CD14-positive monocyte (primary cell): ENCODE measurements at places on chromosomes 4 and X. TPM values are rescaled to one million over a fixed set of nuclear protein-coding genes. Genes with fewer than 3 reads are reported as not detected.

BANK1 gene
- polyA plus RNA-seq: 1.2 and 2.9 TPM in 2 replicates

RPS6KA6 gene
- not detected in 2 replicates for polyA plus RNA-seq

BMPR1B gene
- polyA plus RNA-seq: not detected in 2 replicates

SMIM10 gene
- 0.14 and 0.15 TPM in 2 replicates for polyA plus RNA-seq

MAGEC2 gene
- not detected in 2 replicates for polyA plus RNA-seq

NALF2 gene
- not detected in 2 replicates for polyA plus RNA-seq

ASB12 gene
- not detected for polyA plus RNA-seq

COL25A1 gene
- not detected for polyA plus RNA-seq

FRAS1 gene
- polyA plus RNA-seq: not detected

ARHGAP24 gene
- 12.5 TPM for polyA plus RNA-seq

FOXO4 gene
- polyA plus RNA-seq: 1.4 TPM

FREM3 gene
- not detected for polyA plus RNA-seq

PRDM5 gene
- 0.19 and 0.25 TPM in 2 replicates for polyA plus RNA-seq

RHOXF1 gene
- polyA plus RNA-seq: not detected

RHOXF2B gene
- polyA plus RNA-seq: 0.05 TPM

JCHAIN gene
- 6.0 TPM for polyA plus RNA-seq

CLTRN gene
- not detected for polyA plus RNA-seq

HHIP gene
- polyA plus RNA-seq: not detected

NCAPG gene
- not detected for polyA plus RNA-seq

ZMAT1 gene
- 0.56 TPM for polyA plus RNA-seq

RHOXF2 gene
- polyA plus RNA-seq: not detected

OPRPN gene
- polyA plus RNA-seq: not detected in 2 replicates

PLXNB3 gene
- not detected for polyA plus RNA-seq

NUDT10 gene
- not detected in 2 replicates for polyA plus RNA-seq

DOCK11 gene
- polyA plus RNA-seq: 39.7 TPM

VEGFC gene
- polyA plus RNA-seq: not detected

TMSB15C gene
- polyA plus RNA-seq: not detected

SLC6A14 gene
- polyA plus RNA-seq: not detected

KLHL15 gene
- 4.0 and 24.4 TPM in 2 replicates for polyA plus RNA-seq

MAGEA2B gene
- polyA plus RNA-seq: not detected

POU3F4 gene
- polyA plus RNA-seq: not detected

MTNR1A gene
- not detected in 2 replicates for polyA plus RNA-seq
